Activated CD4-positive, alpha-beta memory T cell treated with anti-CD3 and anti-CD28 coated beads, Interleukin-2, amount 10 ng/mL, durations not matched to agents 7 days and 5 days (primary cell): ENCODE measurements at places on chromosomes 12 and 14.

GRCh38 chr12:111066744-111067437, 146.5 kb upstream of the MYL2 start:
- H3K27me3 ChIP-seq, result peaks cover 13% of the 10 kb centered on the region
- H3K4me3 ChIP-seq, result no peak overlapping the region
- peaks cover 7% of the 10 kb centered on the region for H3K4me1 ChIP-seq
- no peak for DNase-seq

GRCh38 chr12:32025906-32026305, 66.7 kb downstream of the RESF1 start:
- no peaks in the 10 kb centered on the region for H3K27me3 ChIP-seq
- DNase-seq, result peak; percentile 68
- H3K36me3 ChIP-seq, result peaks cover 14% of the 10 kb centered on the region
- peaks cover 30% of the 10 kb centered on the region for H3K4me1 ChIP-seq

GRCh38 chr12:112870267-112870980, 36.3 kb upstream of the OAS1 start:
- no peak overlapping the region for H3K4me3 ChIP-seq
- H3K27ac ChIP-seq, result no peak overlapping the region
- DNase-seq, result no peak
- no peaks in the 10 kb centered on the region for H3K4me1 ChIP-seq
- peaks cover 42% of the 10 kb centered on the region for H3K27me3 ChIP-seq

DNA sequence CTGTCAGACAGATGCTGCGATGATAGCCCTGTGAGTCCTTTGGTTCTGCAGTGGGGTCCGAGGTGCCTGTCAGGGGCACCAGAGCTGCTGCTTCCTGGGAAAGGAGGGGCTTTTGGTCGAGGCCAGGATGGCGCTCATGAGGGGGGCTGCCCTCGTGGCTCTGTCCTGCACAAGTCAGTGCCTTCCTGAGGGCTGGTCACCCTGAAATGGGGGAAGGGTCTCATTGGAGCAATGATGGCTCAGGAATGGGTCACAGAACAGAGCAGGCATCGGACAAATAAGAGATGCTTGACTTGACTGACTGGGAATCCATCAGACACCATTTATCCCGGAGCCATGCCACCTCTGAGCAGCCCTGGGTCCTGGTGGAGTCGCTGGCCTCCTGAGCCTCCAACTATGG, 121.9 kb downstream of the ADGRD1 start:
- no peak overlapping the region for H3K4me3 ChIP-seq
- H3K27ac ChIP-seq, result no peak overlapping the region
- no peaks in the 10 kb centered on the region for H3K4me1 ChIP-seq
- no peak for DNase-seq

DNA sequence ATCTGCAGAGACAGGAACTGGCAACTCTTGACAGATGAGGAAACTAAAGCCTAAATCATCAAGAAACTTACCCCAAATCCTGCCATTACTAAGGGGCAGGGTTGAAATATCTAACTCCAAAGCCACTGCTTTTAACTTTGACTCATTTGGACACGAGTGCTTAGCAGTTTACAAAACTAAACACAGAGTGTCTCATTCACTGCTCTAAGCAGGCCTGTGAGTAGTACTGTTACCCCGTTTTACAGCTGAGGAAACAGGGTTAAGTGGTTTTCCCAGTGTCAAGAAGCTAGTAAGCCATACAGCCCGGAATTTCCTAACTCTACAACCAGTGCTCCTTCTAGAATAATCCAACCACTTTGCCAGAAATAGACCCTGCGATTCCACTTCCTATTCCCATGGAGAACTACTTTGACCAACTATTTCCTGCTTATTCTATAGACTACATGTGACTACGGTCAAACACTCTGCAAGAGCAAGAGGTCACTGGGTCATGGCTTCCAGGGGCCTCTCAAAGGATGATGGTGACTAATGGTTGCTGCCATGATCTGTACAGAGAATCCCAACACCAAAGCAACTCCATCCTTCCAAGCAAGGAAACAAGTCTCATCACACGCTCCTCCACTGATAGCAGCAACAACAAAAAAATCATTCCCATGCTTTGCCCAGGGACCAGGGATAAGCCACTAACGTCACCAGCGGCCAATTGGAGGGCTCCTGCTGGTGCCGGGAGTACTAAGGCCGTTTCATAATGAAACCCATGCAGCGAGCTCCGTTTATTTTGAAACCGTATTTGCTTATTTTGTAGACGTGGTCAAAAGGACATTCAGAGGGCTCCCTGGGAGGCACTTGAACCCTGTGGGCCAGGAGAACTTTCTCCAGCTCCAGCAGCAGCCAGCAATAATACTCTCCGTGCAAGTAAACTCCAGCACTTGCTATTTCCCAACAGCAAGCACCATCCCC, 56.3 kb downstream of the NUAK1 start:
- H3K27me3 ChIP-seq, result peaks cover 25% of the 10 kb centered on the region
- no peaks in the 10 kb centered on the region for H3K36me3 ChIP-seq
- no peak for DNase-seq
- no peaks in the 10 kb centered on the region for H3K4me1 ChIP-seq
- no peak overlapping the region for H3K27ac ChIP-seq

GRCh38 chr12:122481861-122482260, 18.9 kb downstream of the ZCCHC8 start:
- no peak overlapping the region for H3K4me3 ChIP-seq
- H3K27ac ChIP-seq, result no peak overlapping the region

DNA sequence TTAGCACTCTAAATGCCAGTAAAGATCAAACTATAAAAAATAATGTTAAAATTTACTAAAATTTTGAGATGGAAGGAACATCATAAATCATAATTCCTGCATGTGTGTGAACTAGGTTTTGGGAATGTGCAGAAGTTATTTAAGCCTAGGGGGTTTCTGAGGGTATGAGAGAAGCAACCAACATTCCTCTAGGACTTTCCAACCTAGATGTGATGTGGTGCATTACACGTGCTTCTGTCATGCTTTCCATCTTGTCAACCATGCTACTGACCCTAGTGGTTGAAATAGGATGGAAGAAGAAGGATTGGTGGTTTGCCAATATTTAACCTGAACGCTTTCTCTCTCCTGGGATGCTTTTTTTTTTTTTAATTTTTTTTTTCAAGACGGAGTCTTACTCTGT, 209.3 kb downstream of the AEBP2 start:
- H3K27me3 ChIP-seq, result peaks cover 2% of the 10 kb centered on the region
- no peak overlapping the region for H3K4me3 ChIP-seq
- no peaks in the 10 kb centered on the region for H3K4me1 ChIP-seq

DNA sequence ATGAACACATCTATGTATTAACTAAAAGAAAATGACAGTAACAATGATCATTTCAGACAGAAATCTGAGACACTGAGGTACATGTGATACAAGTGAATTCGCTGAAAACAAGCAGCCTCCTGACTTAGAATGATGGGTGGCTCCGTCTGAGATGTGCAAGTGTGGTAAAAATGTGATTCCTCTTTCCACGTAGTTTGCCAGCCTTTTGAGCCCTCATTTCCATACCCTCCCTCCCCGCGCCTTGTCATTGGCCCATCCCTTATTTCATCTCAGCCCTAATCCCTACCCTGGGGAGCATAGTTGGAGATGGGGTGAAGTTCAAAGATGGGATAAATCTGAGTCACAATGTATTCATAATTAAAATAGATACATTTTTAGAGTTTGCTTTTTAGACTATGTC, 107.8 kb downstream of the BMP4 start:
- no peak overlapping the region for H3K27ac ChIP-seq
- H3K4me1 ChIP-seq, result no peaks in the 10 kb centered on the region
- DNase-seq, result no peak
- no peaks in the 10 kb centered on the region for H3K36me3 ChIP-seq
- H3K27me3 ChIP-seq, result no peaks in the 10 kb centered on the region

DNA sequence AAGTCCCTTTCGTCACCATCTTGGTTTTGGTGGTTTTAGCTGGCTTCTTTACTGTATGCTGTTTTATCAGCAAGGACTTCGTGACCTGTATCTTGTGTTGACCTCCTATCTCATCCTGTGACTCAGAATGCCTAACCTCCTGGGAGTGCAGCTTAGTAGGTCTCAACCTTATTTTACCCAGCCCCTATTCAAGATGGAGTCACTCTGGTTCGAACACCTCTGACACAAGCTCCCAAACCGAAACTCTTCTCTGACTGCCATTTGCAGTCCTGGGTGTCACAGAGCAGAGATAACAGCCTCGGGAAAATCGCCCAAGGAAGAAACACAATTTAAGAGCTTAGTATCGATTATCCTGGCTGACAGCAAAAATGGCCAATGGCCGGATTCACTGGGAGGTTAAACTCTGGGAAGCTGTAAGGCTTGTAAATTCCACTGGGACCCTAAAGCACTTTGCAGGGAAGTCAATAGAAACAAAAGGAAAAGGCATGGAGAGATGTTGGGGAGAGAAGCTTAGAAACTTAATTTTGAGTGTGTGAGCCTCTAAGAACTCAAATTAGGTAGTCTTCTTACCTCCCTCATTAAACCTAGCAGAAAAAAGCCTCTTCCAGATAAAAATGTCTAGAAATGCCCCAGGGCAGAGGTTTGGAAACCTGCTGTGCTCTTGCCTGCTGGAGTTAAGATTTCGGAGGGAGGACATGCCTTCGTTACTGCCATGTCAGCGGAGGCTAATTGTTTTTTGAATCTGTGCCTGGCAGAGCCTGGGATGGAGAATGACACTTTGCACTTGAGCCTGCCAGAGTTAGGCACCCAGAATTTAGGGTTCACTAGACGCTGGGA, 56.5 kb upstream of the RPH3A start:
- no peak overlapping the region for H3K27ac ChIP-seq
- no peaks in the 10 kb centered on the region for H3K36me3 ChIP-seq
- no peaks in the 10 kb centered on the region for H3K27me3 ChIP-seq
- DNase-seq, result no peak

DNA sequence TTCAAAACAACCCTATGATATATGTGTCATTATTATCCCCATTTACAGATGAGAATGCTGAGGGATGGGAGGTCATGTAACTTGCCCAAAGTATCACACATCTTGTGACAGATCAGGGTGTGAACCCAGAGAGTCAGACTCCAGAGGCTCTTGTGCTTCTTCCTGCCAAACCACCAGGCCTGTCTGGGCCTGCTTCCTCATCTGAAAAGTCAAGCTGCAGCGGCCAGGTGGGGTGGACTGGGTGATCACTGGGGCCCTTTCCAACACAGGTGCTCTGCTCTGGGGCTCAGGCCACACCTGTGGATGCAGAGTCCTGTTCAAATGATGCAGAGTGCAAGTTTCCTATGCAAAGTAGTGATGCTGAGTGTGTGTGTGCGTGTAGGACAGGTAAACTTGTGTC, 26.7 kb downstream of the TSPAN11 start:
- no peak overlapping the region for H3K27ac ChIP-seq
- H3K4me3 ChIP-seq, result no peak overlapping the region
- DNase-seq, result no peak
- no peaks in the 10 kb centered on the region for H3K36me3 ChIP-seq

- no peaks in the 10 kb centered on the region for H3K27me3 ChIP-seq
- no peaks in the 10 kb centered on the region for H3K36me3 ChIP-seq
- no peaks in the 10 kb centered on the region for H3K4me1 ChIP-seq
Measured at GRCh38 chr14:48140804-48141203, 465.4 kb upstream of the MDGA2 start.

DNA sequence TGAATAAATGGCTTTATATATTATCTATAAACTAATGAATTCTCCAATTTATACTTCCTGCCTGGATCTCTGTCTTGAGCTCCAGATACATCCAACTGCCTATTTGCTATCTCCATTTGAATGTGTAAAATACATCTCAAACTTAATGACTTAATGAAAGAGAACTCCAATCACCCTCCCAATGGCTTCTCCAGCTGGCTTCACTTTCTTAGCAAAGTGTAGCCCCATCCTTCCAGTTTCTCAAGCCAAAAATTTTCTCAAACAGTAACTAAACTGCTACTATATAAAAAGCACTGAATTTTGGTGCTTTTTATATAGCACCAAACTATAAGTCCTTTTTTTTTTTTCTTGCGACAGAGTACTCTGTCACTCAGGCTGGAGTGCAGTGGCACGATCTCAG, 2.6 kb downstream of the CRY1 start:
- peaks cover 2% of the 10 kb centered on the region for H3K36me3 ChIP-seq
- H3K27ac ChIP-seq, result no peak overlapping the region
- H3K4me3 ChIP-seq, result no peak overlapping the region

DNA sequence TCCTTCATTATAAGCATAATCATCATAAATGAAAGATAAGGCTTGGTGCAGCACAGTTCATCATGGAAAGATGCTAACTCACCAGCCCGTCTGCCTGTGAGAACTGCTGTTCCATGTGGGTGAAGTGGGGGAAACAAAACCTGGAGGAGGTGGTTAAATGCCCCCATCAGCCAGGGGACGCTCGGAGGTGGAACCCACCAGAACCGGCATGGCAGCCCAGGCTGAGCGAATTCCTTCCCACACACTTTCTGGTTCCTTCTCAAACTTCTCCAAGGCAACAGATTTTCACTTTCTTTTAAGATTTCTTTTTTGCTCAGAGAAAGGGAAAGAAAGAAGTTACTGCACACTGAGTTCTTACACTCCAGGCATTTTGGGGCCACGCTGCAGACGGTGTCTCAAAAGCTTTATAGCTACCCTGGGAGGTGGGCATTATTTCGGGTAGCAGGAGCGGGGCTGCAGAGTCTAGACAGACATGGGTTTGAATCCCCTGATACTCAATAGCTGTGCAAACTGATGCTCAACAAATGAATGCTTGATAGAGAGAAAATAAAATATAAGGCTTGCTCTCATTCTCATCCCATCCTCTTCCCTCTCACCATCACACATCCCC, 190.7 kb downstream of the BCL11B start:
- H3K4me1 ChIP-seq, result peaks cover 9% of the 10 kb centered on the region
- H3K27me3 ChIP-seq, result peaks cover 2% of the 10 kb centered on the region
- H3K4me3 ChIP-seq, result no peak overlapping the region
- H3K36me3 ChIP-seq, result peaks cover 5% of the 10 kb centered on the region
- H3K27ac ChIP-seq, result no peak overlapping the region
- no peak for DNase-seq

DNA sequence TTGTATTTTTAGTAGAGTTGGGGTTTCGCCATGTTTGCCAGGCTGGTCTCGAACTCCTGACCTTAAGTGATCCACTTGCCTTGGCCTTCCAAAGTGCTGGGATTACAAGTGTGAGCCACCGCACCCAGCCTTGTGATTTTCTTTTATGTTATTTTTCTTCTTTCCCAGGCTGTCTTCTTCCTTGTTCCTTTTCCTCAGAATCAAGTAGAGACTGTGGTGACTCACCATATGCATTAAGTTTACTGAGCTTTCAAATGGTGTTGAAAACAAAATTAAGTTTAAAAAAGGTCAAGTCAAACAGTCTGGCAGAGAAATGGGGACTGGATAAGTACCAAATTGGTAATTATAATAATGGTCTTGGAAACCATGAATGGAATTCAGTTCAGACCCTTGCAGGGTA, 5.7 kb downstream of the ARPC3 start:
- peaks cover 35% of the 10 kb centered on the region for H3K4me1 ChIP-seq
- H3K4me3 ChIP-seq, result no peak overlapping the region
- H3K27ac ChIP-seq, result no peak overlapping the region
- H3K27me3 ChIP-seq, result no peaks in the 10 kb centered on the region
- peaks cover 55% of the 10 kb centered on the region for H3K36me3 ChIP-seq

DNA sequence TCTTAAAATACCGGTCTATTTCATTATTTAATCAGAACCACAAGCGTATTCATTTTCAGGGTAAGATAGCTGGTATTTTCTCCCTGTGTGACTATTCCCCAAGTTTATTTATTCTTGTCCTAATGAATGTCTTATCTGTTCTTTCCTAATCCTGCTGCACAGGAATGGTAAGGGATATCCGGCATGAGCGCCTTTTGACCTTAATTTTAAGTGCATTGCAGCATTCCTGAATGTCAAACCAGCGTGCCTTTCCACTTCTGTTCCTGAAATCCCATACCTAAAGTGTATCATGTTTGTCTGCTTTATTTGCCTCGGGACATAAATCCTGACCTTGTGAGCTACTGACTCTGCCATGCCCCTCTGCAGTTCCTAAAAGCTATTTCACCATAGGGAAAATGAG, 1713.2 kb upstream of the FLRT2 start:
- no peak overlapping the region for H3K4me3 ChIP-seq
- no peak overlapping the region for H3K27ac ChIP-seq
- H3K4me1 ChIP-seq, result no peaks in the 10 kb centered on the region
- no peaks in the 10 kb centered on the region for H3K36me3 ChIP-seq
